ENCODE measurements at places on chromosomes 12 and 14.

GRCh38 chr12:42135259-42135814, 9.3 kb downstream of the GXYLT1 start:
- DNase-seq, result no peak

DNA sequence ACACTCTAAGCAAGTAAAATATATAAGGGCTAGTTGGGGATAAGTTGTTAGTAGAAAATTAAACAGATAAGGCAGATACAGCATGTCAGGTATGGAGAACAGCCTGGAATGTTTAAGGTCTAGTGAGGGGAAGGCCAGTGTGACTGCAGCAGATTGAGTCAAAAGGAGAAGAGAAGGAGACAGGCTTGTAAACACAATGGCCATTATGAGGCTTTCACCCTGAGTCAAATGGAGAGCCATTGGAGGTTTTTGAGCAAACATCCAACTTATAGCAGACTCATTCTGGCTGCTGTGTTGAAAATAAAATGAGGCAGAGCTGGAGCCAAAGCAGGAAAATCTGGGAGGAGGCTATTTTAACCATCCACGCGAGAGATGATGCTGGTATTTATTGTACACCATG, 142.0 kb downstream of the DUSP6 start:
- no peak for DNase-seq

DNA sequence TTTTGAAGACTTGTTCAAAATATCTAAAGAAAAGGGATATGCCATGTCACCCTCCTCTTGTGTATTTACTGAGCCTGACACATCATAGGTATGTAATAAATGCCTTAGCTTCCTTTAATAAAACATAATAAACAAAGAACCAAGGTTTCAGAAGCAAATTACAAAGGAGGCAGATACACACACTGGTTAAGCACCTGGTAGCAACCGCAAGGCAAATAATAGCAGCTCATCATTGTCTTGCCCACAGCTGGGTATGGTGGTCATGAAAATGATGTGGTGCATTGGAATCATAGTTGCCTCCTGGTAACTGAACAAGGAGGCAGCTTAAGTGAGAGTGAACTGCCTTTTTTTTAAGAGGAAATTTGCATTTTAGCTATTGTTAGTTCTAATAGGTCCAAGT, 39.0 kb downstream of the PAX9 start:
- DNase-seq, result no peak

- DNase-seq, result no peak
These were observed 185.1 kb upstream of the VASH1 start for GRCh38 chr14:76576047-76576741.

DNA sequence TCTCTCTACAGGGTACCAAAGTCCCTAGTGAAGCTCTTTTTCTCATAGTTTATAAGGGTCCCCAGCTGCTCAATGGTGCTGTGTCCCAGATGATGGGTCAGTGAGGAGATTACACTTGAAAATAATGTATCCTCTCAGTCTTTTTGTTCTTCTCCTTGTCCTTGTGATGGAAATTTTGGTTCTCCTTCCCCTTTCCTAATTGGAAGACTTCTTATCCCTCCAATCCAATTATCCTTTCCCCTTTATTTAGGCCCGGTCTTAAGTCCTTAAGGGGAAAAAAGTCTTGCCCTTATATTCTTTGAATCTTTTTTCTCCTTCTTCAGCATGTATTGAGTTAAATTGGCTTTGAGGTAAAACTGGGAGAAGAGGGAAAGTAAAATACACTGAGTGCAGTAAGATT, 126.1 kb upstream of the PTPRQ start:
- DNase-seq, result no peak

DNA sequence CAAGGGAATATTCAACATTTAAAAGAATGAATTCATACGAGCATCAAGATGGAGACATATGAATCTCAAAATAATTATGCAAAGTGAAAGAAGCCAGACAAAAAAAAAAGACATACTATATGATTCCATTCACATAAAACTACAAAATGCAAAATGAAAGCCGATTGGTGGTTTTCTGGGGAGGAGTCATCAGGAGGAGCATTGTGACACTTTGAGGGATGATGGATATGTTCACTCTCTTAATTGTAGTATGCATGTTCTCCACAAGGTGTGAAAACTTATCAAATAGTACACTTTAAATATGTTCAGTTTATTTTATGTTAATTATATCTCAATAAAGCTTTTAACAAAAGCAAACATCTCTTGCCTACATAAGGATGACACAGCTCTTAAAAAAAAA, 13.5 kb downstream of the OLR1 start:
- DNase-seq, result no peak

GRCh38 chr14:100755649-100756048, 29.0 kb downstream of the DLK1 start:
- no peak for DNase-seq

DNA sequence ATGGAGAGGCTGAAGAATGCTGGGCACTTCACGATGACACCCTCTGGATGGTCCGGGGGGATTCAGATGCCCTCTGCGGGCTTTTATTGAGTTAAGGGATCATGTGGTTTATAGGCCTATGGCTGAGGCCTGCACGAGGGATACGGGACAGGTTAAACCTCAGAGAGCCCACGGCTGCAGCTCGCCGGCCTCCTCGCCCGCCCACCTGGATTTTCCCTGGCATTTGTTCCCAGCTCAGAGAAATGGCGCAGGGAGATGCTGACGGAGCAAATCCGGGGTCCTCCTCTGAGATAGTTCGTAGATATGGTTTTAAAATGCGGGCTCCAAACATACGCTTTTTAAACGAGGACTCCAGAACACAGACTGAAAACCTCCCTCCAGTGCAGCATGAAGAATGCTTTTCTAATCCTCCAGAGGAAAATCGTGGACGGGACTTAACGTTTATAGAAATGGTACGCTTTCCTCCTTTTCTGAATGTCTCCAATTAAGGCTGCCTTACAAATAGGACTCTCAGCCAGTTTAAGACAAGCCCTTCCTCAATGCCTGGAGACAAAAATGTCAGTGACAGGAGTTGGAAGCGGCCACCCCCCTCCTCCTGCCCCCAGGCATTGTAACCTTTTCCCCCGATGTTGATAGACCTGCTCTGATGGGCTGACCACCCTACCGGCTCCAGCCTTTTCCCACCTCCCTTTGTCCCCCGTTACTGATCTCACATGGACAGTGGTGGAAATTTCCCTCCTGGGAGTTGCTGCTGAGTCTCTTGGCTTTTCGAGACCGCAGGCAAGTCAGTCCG, 16.6 kb downstream of the CCND2 start:
- no peak for DNase-seq

GRCh38 chr14:54889919-54890318, 12.7 kb downstream of the GCH1 start:
- DNase-seq, result no peak

DNA sequence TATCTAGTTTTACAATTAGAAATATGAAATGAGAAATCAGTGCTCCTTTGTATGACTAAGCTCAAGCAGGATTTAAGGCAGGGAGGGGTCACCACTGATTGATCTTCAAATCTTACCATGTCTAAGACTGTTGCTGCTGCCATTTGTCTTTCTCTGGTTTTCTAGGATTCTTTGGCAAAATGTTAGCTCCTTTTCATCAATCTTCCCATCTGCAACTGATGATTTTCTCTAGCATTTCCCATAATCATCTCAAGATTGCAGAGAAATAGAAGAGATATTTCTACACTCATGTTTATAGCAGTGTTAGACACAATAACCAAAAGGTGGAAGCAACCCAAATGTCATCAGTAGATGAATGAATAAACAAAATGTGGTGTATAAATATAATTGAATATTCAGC, 175.0 kb downstream of the RAD51B start:
- no peak for DNase-seq

DNA sequence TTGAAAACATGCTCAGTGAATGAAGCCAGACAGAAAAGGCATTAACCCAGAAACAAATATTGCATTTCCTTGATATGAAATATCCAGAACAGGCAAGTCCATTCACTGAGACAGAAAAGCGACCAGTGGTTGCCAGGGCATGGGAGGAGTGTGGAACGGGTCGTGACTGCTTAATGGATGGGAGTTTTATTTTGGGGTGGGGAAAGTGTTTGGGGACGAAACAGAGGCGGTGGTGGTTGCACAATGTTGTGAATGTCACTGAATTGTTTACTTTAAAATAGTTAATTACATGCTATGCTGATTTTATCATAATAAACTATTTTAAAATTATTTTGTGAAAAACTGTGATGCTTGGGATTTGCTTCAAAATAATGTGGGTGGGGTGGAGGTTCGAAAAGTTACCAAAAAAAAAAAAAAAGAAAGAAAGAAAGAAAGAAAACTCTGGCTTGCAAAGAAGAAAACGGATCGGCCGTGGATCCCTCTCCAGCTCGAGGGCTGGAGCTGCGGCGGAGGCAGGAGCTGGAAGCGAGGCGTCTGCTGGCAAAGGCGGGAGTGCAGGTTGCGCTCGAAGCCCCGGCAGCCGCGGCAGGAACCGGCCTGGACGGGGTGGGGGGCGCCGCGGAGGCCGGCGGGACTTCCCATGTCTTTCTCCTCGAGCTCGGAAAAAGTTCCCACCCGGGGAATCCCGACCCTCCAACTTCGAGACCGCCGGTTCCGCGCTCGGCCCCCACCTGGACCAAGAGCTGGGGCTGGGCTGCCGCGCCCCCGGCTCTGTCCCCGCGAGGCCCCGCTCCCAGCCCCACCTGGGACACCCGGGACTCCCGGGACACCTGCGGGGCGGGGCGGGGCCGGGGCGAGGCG, 524 bp upstream of the P2RX2 start:
- no peak for DNase-seq

DNA sequence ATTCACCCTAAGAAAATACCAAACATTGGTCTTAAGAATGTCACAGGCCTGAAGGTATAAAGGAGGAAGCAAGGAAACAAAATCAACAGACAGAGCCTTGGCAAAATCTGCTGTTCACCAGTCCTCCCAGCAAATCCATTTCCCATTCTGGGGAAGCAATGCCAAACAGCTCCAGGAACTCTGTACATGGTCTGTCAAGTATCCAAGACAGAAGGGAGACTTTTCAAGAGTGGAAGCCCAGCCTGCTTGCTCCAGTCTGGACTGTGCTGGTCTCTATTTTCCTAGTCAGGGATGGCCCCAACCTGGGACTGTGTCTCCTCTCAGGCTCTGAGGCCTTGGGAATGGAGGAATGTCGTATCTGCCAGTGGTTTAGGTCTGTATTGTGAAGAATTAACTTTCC, 251.5 kb downstream of the DAD1 start:
- no peak for DNase-seq

DNA sequence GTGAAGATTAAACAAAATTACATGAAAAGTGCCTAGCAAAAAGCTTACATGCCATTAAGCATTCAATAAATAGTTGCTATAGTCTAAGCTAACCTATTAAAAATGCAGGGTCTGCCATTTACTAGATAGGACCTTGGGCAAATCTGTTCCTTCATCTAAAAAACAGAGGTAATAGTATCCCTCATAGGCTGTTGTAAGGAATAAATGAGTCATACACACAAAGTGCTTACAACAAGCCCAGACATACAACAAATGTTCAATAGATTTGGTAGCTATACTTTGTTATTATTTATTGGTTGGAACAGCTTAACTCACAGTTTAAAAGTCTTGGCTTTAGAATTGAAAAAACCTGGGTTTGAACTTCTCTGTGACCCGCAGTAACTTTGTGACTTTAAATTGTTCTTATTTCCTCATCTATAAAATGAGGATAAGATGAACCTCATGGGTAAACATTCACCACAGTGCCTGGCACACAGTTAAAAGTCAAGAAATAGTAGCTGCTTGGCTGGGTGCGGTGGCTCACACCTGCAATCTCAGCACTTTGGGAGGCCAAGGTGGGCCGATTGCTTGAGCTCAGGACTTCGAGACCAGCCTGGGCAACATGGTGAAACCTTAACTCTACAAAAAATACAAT, 24.7 kb downstream of the HEATR5A start:
- DNase-seq, result no peak

DNA sequence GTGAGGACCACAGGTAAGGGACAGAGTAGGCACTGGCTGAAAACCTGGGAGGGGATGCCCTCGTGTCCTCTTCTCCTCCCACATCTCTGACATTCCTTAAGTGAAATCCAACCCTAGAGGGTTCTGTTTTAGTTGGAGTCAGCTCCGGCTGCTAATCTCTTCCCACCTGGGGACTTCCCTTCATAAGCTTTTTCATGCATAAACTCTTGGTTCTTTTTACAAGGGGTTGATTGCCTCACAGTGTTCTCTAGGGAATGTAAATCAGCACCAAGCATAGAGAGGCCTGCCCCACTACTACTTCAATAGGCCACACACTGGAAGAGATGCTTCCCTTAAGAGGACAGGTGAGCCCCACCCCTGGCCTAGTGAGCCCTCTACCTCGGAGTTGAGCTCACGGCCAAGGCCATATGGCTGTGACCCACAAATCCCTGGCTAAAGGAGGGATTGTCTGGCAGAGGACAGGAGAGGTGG, 3.2 kb upstream of the SYNDIG1L start:
- DNase-seq, result no peak

- DNase-seq, result no peak
These were observed 47.1 kb downstream of the GIT2 start for GRCh38 chr12:109949089-109949488.

- DNase-seq, result no peak
These were observed 16.5 kb downstream of the VASH1 start for GRCh38 chr14:76777721-76778120.

GRCh38 chr12:27615331-27615891, 80.8 kb upstream of the REP15 start:
- DNase-seq, result no peak

GRCh38 chr12:28795311-28795710, 353.8 kb upstream of the FAR2 start:
- DNase-seq, result no peak

GRCh38 chr14:69318241-69318640, 58.3 kb downstream of the GALNT16 start:
- DNase-seq, result no peak

DNA sequence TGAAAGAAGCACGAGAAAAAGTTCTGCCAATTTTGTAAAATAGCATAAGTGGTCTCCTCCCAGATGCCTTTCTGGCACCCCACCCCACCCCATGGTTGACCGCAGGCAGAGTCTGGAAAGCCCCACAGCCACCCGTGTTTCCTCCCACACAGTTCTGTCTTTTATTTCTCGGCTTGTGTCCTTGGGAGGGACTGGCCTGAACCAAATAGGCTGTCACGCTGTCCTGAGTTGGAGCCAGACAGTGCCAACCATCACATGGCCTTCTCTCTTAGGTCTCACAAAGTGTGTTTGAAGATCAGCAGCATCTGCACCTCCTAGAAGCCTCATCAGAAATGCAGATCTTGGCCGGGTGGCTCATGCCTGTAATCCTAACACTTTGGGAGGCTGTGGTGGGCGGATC, 10.2 kb upstream of the LTA4H start:
- no peak for DNase-seq

- DNase-seq, result no peak
These were observed 25.5 kb downstream of the SLC25A3 start for GRCh38 chr12:98618952-98619351.

Measured in activated T-cell treated with anti-CD3 and anti-CD28 coated beads for 24 hours (primary cell).